ENCODE measurements at places on chromosomes 2 and 18.

DNA sequence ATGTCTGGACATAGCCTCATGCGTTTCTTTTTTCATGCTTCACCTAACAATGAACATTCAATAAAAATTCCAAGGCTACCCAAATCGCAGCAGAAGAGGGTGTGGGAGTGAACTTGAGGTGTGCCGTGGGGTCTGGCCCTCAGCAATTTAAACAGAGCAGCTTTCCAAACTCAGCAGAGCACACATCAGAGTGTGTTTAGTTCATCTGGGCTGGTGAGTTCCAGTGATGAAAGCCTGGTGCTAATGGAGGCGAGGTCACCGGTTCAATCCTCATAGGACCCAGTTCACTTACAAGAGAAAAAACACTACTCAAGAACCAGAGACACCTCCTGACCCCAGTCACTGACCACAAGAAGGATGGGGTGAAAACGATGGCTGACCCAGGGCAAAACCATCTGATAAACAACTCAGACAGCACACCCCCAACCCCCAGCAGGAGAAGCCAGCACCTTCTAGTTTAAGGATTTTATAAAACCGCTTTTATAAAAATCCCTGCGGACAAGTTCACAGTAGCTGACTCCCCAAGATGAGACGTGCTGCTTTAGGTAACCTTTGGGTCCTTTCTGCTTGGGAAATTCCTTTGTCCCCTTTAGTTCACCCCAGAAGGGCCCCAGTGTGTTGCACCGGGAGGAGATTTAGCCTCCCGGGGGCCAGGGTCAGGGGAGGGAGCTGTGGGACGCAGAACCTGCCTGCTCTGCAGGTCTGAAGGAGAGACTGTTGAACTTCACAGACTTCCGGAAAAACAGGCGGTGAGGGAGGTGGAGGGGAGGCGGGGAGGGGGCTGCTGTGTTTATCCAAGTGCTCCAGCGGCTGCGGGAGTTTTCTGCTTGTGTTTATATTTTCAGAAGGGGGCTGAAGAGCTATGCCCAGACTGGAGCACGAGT lies 152.7 kb upstream of the SOX11 start:
- no peak for DNase-seq

- DNase-seq: no peak
These were observed 361.9 kb upstream of the CHST9 start for GRCh38 chr18:27546991-27547390.

DNA sequence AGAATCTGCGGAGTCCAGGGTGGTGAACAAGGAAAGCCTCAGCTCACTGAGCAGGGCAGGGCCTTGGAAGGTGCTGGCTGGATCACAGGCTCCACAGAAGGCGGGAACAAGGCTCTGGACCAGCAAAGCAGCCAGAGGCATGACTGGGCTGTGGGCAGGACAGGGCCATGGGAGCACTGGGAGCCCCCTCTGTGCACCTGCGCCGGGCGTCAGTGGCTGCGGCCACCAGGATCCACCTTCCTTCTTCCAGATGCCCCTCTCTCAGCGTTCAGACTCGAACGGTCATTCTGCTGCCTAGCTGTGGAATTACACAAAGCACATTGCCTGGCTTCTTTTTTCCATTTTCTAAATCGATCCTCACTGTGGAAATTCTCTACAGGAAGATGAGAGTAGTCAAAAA lies 621.2 kb downstream of the GALR1 start:
- DNase-seq: no peak

- no peak for DNase-seq
These were observed 259.8 kb downstream of the OSR1 start for GRCh38 chr2:19098467-19099160.

- DNase-seq: no peak
These were observed 898.3 kb downstream of the CPS1 start for GRCh38 chr2:211454679-211455078.

- no peak for DNase-seq
These were observed 22.0 kb upstream of the IL1R2 start for GRCh38 chr2:101969723-101970122.

DNA sequence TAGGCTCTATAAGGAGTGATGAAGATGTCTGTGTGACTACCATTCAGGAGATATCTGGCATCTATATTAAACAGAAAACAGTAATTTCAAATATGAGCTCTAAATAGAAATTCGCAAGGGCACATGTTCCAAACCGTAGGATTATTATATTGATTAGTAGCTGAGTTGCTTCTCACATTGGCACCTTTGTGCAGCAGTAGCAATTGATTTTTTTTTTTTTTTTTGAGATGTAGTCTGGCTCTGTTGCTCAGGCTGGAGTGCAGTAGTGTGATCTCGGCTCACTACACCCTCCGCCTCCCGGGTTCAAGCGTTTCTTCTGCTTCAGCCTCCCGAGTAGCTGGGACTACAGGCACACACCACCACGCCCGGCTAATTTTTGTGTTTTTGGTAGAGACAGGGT lies 12.4 kb downstream of the BIRC6 start:
- no peak for DNase-seq

- peak; percentile 6 for DNase-seq
These were observed 110.1 kb downstream of the POLE4 start for GRCh38 chr2:75068546-75068945.

DNA sequence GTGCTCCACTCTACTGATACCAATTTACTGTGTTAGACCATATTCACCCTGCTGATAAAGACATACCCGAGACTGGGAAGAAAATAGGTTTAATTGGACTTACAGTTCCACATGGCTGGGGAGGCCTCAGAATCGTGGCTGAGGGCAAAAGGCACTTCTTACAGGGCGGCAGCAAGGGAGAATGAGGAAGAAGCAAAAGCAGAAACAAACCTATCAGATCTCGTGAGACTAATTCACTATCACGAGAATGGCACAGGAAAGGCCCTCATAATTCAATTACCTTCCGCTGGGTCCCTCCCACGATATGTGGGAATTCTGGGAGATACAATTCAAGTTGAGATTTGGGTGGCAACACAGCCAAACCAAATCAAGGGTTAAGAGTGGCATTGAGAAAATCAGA lies 65.2 kb downstream of the LDLRAD4 start:
- no peak for DNase-seq

- DNase-seq: no peak
These were observed 90.3 kb upstream of the RTN4 start for GRCh38 chr2:55140316-55141219.

GRCh38 chr2:67904966-67905365 lies 157.8 kb downstream of the C1D start:
- no peak for DNase-seq

DNA sequence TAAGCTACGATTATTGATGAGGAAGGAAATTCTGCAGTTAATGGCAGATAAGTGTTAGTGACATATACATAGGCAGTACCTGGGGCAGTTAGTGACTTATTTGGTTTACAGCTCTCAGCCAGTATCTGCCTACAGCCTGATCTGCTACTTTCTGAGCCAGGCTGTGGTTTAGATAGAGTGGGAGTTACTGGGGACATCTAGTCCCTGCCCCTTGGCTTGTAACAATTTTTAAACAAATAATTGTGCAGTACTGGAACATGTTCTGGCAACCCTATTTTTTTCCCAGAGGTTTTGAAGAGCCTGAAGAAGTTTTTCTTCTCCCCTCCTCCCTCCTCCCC lies 2.3 kb downstream of the KIF5C start:
- no peak for DNase-seq

GRCh38 chr2:19886261-19886660 lies 15.5 kb downstream of the TTC32 start:
- no peak for DNase-seq

GRCh38 chr2:31241625-31242270 lies 7.8 kb downstream of the EHD3 start:
- DNase-seq: no peak

- DNase-seq: no peak
These were observed 371.7 kb upstream of the CELF4 start for GRCh38 chr18:37937287-37937686.

DNA sequence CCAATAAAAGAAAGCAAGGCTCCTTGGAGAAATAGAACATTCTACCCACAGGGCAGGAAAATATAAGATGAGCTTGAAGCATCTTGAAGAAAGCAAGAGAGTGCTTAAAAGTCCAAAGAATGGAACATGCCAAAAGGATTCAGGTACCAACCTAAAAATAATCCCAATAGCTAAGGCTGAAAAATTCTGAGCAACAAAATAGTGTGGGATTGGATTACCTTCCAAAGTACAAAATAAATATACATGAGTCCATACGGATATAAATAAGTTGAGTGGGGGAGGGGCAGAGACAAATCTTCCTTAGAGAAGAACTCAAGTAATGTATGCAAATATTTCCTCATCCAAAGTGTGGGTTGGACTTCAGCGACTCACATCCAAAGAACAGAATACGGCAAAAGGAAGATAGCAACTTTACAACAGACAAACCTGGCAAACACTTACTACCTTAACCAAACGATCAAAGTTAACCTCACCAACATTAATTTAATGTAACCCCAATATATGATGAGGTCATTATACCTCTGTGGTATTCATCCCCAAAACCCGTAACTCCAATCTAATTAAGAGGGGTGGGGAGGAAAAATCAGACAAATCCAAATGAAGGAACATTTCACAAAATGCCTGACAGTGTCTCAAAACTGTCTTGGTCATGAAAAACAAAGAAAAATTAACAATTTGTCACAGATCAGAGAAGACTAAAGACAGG lies 26.9 kb downstream of the MEMO1 start:
- no peak for DNase-seq

Measured in cardiac fibroblast (primary cell).